Occipital lobe (tissue), 3 donors: ENCODE measurements at places on chromosomes 3 and 15.

DNA sequence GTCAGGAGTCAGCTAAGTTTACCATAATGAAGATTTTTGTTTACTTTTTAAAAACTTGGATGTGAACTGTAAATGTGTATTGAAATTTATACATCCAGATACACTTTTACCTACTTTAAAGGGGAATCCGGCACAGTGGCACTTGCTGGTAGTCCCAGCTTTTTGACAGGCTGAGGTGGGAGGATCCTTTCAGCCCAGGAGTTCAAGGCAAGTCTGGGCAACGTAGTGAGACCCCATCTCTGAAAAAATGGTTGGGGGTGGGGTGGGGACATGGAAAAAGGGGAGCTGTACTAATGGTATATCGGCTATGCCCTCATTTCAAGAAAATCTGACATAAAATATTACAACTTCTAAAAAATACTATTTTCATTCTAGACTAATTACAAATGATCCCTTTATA is 95.8 kb upstream of the CGNL1 start:
- no peak for DNase-seq

DNA sequence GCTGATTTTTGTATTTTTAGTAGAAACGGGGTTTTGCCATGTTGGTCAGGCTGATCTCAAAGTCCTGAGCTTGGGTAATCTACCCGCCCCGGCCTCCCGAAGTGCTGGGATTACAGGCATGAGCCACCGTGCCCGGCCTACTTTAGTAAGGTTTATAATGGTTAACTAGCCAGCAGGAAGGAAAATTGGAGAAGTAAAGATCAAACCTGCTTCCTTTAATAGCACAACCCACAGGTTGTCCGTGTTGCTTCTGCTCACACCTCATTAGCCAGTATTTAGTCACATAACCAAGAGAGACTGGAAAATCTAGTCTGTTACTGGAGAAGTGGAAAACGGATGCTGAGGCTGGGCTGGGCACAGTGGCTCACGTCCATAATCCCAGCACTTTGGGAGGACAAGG is 51.9 kb upstream of the TBL1XR1 start:
- no peak for DNase-seq

DNA sequence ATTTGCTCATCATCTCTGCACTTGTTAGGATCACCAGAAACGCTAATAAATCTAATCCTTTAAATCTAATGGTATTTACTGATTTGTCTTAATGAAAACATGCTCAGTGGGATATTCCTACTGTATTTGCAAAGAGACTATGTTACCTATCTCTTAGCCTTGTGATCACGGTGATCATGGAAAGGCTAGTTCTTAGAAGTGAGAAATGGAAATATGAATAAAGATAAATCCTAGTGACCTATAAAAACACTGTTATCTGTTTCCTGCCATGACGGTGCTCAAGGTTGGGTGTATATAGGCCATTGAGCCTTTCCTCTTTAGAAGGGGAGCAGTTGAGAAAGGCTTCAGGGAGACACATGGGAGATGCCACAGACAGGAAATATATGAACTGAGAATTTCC is 116.3 kb downstream of the THRB start:
- no peak for DNase-seq

GRCh38 chr3:128276577-128277183 is 123.4 kb downstream of the EEFSEC start:
- no peak for DNase-seq

GRCh38 chr3:68089572-68090011 is 435.2 kb upstream of the SUCLG2 start:
- no peak for DNase-seq

DNA sequence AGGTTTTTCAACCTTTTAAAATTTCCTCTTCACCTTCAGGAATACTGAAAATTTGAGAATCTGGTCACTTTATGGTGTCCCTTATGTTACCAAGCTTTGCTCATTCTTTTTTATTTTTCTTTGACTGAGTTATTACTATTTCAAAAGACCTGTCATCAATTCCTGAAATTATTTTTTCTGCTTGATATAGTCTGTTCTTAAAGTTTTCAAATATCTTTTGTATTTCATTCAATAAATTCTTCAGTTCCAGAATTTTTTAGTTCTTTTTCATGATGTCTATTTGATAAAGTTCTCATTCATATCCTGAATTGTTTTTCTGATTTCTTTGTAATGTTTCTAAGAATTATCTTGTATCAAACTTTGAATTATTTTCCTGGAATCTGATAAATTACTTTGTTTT is 63.9 kb downstream of the UQCC5 start:
- DNase-seq, result no peak

DNA sequence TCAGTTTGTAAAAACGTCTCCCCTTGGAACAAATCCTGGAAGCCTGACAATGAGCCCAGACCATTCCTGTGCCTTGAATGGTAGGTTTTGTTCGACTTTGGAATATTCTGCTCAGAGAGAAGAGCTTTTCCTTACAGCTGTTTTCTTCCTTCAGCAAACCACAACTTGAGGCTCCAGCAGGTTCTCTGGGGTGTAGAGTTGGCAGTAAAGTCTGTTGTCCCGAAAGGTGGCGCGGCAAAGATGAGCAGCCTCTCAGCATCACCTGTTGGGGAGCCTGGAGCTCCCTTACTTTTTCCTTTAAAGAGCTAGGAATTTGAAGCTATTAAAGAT is 65.4 kb downstream of the BOC start:
- no peak for DNase-seq

DNA sequence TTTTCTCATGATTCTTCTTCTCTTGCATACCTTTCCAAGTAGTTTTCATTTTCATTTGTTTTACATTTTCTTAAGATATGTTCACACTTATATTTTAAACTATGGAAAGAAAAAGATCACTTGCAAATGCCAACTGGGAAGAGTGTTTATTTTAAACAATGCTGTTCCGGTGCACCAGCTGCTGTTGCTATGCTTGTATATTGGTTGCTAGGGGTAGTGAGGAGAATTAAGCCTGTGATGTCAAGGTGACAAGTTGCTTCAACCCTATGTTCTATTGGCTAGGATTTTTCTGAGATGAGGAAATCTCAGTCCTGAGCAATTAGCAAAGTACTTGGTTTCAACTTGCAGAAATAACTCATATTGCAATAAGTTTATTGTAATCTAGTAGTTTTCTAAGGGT is 500.1 kb downstream of the MFSD1 start:
- no peak for DNase-seq

DNA sequence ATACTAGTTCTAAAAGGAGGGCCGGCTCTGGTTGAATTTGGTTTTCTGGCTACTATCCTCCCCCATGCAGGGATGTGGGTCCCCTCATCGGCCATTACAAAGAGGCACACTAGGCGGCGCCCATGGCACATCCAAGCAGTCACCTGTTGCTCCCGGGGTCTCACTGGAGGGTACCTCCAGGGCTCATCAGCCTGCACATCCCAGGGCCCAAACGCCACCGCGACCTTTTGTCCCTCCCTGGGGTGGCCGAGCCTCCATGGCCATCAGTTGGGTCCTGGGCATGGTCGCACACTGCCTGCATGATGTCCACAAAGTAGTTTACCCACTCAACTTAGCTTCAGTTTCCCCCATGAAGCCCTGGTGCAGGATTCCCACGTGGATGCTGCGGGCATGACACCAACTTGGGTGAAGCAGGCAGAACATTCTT is 28.3 kb downstream of the IDH3A start:
- no peak for DNase-seq

DNA sequence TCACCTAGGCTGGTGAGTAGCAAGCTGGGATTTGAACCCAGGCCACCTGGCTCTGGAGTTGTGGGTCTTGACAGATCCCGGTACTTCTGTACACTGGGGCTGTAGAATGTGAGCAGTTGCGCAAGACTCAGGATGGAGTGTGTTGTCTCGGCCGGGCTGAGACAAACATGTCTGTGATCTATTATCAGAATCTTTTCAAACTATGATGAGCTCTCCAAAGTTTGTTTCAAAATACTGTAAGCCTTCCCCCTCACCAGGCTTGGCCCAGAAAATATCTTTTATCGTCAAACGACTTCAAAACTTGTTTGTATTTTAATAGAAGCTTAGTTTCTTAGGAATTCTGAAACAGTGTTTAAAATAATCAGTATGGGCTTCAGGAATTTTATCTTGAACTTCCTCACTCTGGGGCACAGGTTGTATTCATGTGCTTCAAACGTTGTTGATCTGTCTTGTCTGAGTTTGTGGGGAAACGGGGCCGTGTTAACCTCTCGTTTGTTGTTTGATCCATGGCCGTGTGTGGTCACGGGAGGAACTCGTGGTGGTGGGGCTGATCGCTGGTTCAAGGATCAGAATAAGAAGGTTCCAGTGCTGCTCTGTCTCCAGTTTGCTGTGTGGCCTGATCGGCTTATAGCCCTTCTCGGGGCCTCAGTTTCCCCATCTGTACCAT is 40.3 kb upstream of the TFRC start:
- no peak for DNase-seq

DNA sequence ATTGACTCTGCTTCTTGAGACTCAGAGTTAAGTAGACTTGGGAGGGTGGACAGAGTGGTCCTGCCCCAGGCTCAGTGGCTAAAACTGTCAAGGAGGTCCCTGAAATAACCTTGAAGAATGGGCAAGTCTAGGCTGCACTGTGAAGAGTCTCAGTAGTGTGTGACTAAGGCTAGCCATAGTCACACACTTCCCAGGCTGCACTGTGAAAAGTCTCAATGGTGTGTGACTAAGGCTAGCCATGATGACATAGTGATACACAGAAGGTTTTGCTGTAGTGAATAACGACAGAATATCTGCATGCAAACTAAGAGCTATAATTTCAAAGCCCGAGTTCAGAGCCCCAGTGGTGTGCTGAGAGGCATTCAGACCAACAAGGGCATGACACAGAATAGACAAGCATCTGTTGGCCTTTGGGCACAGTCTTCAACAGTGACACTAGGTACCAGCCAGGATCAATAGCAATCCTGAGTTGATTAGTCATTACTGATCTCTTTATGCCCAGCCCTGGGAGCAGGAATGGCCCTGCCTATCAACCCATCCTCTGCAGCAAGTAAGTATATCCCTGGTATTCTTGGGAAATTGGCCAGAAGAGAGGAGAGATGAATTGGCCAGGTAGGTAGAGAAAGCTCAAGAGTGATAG is 72.4 kb upstream of the BBX start:
- no peak for DNase-seq

- no peak for DNase-seq
These were observed 59.6 kb downstream of the ITGA11 start for GRCh38 chr15:68372291-68372811.

- no peak for DNase-seq
These were observed 11.0 kb downstream of the SCN10A start for GRCh38 chr3:38805004-38805403.

- DNase-seq, result no peak
These were observed 8.9 kb downstream of the CFAP20DC start for GRCh38 chr3:59040902-59041301.

DNA sequence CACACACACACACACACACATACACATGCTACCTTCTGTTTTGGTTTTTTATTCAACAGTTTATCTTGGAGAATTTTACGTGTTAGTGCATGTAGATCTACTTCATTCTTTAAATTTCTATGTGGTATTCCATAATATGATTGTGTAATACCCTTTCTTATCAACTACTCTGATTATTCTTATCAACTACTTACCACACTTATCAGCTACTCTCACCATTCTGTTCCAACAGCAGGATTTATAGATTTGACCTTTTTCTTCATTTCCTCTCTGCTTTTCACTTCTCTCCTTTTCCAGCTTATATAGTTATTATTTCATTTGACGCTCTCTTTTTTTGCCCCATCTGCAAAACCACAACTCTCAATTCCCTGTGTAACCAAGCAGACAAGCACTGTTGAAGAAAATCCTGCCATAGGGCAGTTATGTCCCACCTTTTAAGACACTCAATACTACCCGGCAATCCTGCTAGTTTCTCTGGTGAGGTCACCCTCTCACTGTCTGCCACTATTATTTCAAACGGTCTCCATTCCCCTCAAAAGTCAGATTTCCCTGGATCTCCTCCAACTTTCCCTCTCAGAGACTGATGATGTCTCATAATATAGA is 56.9 kb upstream of the SATB1 start:
- no peak for DNase-seq

GRCh38 chr3:29239376-29239775 is 41.5 kb upstream of the RBMS3 start:
- no peak for DNase-seq

DNA sequence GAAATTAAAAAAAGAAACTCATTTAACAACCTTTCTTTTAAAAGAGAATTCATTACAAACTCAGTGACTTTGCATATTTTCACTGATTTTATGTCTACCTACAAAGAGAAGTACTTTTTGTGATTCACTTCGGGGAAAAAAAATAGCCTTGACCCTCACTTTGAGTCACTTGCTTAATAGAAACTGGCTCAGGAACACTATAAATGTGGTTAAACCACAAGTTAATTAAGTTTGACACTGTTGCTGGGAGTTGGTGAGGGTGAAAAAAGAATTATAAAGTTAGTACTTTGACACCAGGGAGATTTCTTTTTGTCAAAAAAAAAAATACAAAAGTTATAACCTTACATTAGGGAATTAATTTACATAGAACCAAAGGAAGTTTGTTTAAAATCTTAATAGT is 810.9 kb downstream of the NR2F2 start:
- no peak for DNase-seq

DNA sequence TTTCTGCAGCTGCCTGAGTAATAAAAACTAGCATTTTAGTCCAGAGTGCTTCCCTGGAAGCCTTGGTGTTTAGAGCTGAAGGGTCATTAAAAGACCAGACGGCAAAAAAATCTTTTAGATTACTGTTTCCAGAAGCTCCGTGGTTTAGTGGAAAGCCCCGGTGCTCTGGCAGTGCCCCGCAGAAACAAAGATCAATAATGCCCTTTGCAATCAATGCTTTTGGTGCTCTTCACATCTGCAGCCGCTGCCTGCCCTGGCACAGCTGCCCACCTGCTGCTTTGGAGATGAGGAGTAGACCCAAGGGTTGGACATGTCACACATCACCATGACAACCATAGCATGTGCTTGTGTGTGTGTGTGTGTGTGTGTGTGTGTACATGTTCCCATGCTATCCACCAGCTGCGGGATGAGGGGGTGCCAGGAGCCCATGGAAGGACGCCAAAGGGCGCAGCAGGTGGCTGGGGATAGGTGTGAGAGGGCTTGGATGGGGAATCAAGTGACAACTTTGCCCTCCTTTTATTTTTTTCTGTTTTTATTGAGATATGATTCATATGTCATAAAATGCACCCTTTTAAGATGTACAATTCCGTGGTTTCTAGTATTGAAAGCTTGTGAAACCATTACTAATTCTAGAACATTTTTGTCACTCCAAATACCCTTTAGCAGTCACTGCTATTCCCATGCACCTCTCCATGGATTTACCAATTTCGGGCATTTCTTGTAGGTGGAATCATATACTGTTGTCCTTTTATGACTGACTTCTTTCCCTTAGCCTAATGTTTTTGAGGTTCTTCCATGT is 75.7 kb upstream of the KLHL25 start:
- DNase-seq, result no peak

GRCh38 chr3:38232701-38233100 is 32.9 kb upstream of the SLC22A13 start:
- no peak for DNase-seq

GRCh38 chr3:116057400-116058006 is 387.8 kb downstream of the LSAMP start:
- DNase-seq, result no peak

DNA sequence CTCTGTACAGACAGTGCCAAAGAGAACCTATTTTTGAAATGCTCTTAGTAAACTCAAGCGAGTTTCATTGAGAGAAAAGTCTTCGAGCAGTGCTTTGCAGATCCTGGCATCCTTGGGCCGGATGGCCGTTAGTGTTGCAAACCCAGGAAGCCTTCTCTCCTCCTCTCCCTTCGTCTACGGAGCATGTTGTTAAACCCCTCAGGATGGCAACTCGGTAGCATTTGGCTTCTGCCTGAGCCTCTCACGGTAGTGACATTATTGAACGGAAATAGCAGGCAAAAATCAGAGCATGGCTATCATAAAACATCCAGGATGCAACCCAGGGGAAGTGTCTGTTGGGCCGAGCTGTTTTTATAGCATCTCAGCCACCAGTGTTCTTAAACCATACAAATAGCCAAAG is 6.7 kb upstream of the SEC13 start:
- DNase-seq, result no peak
